ENCODE measurements at places on chromosomes 5 and 9. TPM values are rescaled to one million over a fixed set of nuclear protein-coding genes. Genes with fewer than 3 reads are reported as not detected.

GRCh38 chr5:56482363-56482762, 249.2 kb upstream of the ANKRD55 start:
- DNase-seq = no peak

DNA sequence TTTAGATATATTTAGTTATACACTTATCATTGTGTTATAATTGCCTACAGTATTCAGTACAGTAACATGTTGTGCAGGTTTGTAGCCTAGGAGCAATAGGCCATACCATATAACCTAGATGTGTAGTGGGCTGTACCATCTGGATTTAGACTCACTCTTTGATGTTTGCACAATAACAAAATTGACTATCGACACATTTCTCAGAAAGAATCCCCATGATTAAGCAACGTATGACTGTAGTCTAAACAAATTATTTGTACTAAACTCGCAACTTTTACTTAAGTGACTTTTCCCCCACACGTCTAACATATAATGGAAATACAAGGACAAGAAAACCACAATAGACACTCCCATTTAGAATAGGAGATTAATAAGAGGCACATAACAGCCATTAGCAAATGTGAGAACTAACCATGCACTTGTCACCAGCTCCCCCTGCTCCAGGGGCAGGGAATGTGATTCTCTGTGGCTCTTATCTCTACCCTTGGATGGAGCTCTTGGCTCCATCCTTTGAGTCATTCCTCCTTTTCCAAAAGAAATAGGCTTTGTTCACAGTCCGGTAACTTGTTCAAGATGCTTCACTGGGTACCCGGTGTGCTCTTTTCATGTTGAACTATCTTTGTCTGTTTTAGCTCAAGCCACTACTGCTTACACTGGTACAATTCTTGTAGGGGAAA, 8.7 kb upstream of the B4GALT1 start:
- DNase-seq = no peak

- no peak for DNase-seq
These were observed 1.9 kb downstream of the DIPK1B start for GRCh38 chr9:136714096-136714892.

DNA sequence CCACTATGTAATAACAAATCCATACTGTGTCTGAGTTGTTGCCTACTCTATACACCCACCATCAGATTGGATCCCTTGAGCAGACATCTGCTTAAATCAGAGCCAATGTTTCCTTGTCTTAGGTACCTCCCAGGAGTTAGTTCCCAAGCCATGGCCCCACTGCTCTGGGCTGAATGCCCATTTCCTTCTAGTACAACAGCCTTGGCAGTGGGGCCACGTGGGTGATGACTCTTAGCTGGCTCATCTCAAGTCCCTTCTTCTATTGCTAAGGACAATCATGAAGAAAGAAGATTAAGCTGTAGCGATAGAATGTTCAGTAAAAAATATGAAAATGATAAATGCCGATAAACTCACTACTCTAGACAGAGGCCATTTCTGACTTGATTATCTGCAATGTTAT, 16.6 kb downstream of the PTGR1 start:
- DNase-seq = no peak

GRCh38 chr9:98085944-98086343, 29.4 kb downstream of the NANS start:
- DNase-seq = no peak

GRCh38 chr9:120030847-120031246, 549.1 kb downstream of the CDK5RAP2 start:
- no peak for DNase-seq

- no peak for DNase-seq
These were observed 312.4 kb downstream of the ARHGEF28 start for GRCh38 chr5:73938280-73938937.

DNA sequence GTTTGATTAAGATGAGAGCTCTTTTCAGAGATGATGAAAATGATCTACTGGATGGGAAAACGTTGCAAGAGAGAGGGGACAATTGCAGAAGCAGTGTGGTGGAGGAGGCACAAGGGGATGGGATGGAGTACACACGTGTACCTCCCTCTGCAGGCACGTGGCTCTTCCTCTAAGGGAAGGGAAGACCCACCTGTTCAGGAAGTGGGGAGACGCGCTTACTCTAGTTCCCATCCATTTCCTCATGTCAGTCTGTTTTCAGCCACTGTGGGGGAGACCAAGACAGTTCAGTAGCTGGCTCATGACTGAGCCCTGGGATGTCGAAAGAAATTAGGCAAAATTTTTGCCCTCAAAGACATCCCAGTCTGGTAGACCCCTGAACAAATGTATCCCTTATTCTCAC, 619.2 kb upstream of the CLINT1 start:
- DNase-seq = no peak

- DNase-seq = no peak
These were observed 660.3 kb downstream of the ISL1 start for GRCh38 chr5:52043543-52043942.

The ALDH1A1 gene
- 155 TPM for total RNA-seq

- DNase-seq = no peak
These were observed 95.6 kb downstream of the HSPA4 start for GRCh38 chr5:133147411-133147810.

- DNase-seq = no peak
These were observed 3.7 kb downstream of the PHF24 start for GRCh38 chr9:34961574-34962490.

The LCN12 gene
- total RNA-seq = 1.2 TPM

The SEC61B gene
- total RNA-seq = 120 TPM

DNA sequence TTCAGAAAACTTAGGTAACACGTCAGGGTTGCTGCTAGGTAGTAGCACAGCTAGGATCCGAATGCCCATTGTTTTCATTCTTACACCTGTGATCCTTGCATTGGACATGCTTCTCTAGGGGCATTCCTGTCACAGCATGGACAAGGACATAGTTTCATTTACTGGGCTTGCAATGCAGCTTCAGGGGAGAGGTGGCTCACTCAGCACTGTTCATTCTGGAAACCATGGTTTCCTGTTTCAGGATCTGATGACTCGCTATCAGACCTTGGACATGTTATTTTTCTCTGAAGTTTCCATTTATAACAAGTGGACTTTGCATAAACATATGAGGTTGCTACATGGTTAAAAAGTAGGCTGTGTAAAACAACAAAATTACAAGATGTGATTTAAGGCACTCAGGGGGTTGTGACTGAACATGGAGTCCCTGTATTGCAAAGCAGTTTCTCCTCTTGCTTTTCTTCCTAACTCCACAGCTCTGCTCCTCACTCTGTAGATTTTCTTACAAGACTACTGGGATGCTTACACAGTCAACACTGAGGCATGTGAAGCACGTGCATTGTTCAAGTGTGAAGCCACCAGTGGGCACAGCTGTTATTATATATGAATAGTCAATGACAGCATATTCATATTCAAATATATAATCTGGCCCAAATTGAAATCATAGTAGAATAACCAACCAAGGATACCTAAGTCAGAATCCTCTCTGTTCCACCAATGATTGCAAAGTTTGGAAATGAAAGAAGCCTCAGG, 66.1 kb upstream of the STK32A start:
- DNase-seq = no peak

DNA sequence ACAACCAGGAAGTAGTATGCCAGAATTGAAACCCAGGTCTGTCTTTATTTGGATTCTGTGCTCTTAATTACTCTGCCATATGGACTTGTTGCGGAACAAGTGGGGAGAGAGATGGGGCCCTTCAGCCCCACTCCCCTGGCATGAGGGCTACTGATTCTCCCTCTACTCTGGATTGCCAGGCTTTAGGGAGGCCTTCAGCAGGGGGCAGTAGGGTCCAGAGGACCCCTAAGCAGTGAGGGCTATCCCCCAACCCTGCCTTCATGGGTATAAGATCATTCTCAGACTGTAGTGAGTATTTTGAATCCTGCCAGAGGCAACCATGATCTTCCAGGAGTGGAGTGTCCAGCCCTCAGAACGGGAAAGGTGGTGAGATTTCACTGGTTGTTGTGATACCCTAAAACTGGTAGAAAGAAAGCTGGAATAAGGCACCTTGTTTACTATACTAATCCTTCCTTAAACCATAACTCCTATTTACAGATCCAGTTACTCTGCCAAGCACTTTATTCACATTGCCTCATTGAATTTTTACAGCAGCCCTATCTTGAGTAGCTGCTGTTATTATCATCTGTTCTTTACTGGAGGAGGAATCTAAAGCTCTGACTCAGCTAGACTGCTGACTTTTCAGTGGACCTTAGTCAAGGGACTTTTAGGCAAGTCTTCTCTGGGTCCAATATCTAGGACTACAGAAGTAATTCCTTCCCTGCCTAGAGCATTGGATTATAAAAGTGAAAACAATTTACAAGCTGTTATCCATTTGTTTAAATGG, 31.3 kb upstream of the LARP1 start:
- no peak for DNase-seq

The ADAMTSL2 gene
- total RNA-seq = not detected

DNA sequence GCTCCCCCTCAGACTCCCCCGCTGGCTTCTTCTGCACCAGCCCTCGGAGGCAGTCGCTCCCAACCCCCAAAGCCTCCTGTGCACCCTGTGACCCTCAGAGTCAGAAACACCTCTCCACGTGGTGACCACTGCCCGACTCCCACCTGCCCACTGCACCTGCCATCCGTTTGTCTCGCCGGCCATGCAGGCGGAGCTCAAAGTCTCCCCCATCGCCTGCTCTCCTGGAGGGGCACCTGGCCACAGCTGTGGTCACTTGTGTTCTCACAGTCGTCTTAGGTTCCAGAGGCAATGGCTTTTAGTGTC, 38.2 kb downstream of the MRPL36 start:
- DNase-seq = no peak

The IL11RA gene
- 3.3 TPM for total RNA-seq

GRCh38 chr5:180720486-180720885, 19.4 kb downstream of the OR2Y1 start:
- DNase-seq = no peak

GRCh38 chr9:18429070-18429469, 44.9 kb upstream of the ADAMTSL1 start:
- DNase-seq = no peak

GRCh38 chr9:134187891-134188385, 23.6 kb upstream of the RNU6ATAC start:
- no peak for DNase-seq

- DNase-seq = no peak
These were observed 39.6 kb upstream of the TEX48 start for GRCh38 chr9:114721491-114722079.

GRCh38 chr5:136963504-136963903, 535.6 kb downstream of the SPOCK1 start:
- DNase-seq = no peak

DNA sequence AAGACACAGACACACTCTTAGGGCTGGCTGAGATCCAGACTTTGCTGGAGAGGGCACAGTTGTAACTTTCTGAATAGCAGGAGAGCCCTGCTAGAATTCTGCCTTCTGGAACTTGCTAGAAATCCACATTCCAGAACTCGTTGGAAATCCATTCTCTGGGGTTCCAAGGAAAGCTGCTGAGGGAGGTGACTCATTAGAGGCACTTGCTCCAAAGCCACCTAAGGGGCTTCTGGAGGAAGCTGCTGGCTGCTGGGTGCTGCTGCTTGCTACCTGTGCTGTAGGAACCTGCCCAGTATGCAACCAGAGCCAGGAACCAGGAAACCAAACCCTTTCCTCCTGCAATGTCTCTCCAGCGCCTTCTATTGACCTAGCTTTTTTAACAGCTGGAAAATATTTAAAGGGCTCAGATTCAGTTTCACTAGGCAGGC, 4.1 kb upstream of the TLE4 start:
- no peak for DNase-seq

DNA sequence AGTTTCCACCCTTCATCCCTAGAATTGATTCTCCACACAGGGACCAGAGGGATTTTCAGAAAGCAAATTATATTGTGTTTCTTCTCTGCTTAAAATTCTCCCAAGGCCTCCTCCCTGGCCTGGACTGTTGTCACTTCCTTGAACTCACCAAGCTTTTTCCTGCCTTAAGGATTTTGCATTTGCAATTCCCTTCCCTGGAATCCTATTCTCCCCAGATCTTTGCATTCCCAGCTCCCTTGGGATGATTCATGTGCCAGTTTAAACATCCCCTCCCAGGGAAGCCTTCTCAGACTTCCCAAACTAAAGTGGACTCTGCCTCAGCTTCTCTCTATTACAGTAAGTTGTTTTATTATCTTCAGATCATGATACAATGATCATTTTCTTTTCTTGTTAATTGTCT, 35.2 kb upstream of the PDE8B start:
- DNase-seq = no peak

DNA sequence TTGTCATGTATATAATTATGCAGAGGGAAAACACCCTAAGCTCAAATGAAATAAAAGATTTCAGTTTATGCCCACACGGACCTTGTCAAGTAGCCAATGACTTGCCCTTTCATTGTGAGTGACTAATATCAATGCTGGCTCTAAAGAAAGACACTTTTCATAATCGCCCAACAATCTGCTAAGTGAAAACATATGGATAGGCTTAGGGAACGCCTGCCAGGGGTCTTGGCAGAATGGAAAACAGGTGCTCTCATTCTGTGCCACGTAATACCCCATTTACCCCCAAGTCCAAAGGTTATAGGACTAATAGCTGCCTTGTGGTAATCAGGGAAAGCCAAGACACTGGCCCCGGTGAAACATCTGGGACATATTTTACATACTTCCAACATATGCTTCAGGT, 157.7 kb downstream of the SLF1 start:
- DNase-seq = peak; percentile 33

- no peak for DNase-seq
These were observed 14.6 kb upstream of the DAP start for GRCh38 chr5:10775646-10776045.

DNA sequence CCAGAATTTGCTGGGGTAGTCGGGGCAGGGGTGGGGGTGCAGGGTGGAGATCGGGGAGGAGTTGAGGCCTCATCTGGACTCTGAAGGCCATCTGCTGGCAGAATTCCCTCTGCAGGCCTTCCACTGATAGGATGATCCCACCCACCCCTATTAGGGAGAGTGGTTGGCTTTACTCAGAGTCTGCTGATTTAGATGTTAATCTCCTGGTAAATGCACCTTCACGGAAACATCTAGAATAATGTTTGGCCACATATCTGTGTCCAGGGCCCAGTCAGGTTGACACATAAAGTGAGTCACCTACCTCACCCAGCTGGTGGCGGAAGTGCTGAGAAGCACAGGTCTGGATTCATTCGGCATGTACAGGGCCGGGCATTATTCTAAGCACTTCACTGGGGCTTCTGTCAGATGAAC, 50.0 kb downstream of the DAPK1 start:
- no peak for DNase-seq

DNA sequence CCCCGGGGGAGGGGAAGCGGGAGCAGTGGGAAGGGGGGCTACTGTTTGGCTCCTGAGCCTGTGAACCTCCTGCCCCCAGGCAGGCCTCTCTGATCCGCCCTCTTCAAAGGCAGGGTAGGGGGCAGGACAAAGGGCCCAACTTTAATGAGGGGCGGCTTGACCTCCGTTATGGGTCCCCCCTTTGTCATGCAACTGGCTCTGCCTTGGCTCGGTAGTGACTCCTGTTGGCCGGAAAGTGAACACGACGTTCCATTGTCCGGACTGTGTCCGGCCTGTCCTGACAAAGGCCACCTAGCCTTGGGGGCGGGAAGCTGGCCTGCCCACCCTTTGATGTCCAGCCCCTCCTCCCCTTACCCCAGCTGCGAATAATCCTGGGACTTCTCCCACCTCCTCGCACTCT, 1.3 kb downstream of the CDX1 start:
- DNase-seq = no peak

Measured in NCI-H460 (cell line).